ENCODE measurements at places on chromosomes 6 and 20.

DNA sequence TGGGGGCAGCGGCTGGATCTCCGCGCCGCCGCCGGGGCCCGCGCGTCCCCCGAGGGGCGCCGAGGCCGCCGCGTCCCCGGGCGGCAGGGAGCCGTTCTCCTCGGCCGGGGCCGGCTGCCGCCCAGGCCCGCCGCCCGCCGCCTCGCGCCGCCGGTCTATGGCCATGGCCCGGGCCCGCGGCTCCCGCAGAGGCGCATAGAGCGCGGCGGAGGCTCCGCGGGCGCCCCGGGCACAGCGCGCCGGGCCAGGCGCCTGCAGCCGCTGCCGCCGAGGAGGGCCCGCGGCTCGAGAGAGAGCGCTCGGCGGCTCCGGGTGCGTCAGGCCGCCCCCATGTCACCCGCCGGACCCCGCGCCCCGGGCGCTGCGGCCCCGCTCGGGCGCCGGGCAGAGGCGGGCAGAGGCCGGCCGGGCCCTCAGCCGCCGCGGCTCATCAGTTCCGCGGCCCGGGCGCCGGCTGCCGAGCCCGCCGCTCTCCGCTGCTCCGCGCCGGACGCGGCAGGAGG is 404 bp downstream of the SLC22A23 start:
- no peak for DNase-seq

GRCh38 chr6:65117817-65118409 is 589.1 kb downstream of the EYS start:
- no peak for DNase-seq

- DNase-seq = no peak
Observed at GRCh38 chr6:23218751-23219150, 649.4 kb downstream of the HDGFL1 start.

GRCh38 chr6:18160911-18161310 is 5.7 kb downstream of the KDM1B start:
- DNase-seq = no peak

DNA sequence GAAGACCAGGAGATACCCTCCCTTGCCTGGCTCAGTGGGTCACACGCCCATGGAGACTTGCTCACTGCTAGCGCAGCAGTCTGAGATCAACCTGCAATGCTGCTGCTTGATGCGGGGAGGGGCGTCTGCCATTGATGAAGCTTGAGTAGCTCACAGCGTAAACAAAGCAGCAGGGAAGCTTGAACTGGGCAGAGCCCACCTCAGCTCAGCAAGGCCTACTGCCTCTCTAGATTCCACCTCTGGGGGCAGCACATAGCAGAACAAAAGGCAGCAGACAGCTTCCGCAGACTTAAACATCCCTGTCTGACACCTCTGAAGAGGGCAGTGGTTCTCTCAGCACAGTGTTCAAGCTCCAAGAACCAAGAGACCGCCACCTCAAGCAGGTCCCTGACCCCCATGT is 271.3 kb downstream of the ESR1 start:
- no peak for DNase-seq

DNA sequence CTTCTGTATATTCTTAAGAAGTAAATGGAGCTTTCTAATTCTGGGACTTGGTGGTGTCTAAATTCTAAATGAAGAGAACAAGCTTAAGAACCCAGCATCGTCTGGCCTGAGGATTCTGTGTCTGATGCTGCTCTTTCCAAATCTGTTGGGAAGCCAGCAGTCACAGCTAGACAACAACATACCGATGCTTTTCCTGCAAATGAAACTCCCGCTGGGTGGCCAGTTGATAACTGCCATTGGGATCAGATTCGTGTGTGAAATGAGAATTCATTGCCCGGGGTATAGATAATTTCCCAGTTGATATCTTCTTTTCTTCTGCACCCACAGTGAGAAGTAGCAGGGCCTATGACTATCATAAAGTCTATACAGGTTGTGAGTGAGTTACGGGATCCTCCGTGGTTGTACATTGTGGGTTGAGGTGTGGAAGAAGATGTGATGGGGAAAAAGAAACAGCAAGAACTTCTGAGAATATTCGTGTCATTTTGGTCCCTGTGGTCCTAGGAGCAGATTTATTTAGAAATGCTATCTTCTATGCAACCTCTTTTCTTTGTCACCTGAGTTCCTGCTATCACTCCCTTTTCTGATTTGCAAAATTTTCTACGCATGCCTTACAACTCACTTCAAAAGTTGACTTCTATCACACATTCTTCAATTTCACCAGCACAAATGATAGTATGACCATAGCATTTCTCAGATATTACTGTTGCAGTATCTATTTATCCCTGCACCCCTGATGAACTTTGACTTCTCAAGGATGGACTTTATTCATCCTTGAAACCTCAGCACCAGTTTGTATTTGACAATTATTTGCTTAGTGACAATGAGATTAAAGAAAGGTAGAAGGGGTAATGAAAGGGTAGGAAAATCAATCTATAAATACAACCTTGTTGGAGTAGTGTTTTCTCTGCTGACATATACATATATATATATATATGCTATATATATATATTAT is 10.4 kb downstream of the NOX3 start:
- no peak for DNase-seq

DNA sequence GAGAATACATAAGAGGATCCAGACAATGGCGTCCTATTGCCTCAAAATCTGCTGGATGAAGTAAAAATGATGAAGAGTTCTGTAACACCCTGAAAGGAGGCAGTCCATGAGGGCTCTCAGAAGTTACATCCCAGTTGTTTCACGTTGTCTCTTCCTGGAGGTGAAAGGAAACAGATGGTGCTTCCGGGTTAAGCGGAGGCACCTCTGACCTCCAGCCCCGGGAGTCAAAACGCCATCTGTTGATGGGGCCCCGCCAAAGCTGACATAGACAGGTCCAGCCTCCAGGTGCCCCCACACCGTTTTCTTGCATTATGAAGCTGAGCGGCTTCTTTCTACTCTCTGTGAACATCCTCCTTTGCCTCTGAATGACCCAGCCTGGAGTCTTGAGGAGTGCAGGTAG is 9.5 kb downstream of the SEMG2 start:
- no peak for DNase-seq

- no peak for DNase-seq
Observed at GRCh38 chr20:16701296-16701695, 28.5 kb upstream of the SNRPB2 start.

GRCh38 chr20:7773511-7773910 is 166.7 kb downstream of the HAO1 start:
- DNase-seq = no peak

DNA sequence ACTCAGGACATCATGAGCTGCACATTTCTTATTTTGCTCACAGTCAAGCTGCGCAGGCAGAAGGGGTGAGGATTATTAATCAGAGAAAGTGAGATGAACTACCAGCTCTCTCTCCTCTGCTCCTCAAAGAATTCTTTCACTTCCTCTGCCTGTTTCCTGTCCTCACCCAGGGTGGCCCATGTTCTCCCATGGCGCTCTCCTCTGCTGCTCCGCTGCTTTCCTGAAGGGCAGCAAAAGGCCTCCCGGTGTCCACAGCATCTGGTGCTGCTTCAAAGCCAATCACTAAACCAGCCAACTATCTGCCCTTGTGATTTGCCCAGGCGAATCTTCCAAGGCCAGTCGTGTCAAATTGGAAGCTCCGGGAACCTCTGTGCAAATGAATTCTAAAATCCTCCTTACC is 324.2 kb downstream of the TPBG start:
- DNase-seq = no peak

GRCh38 chr20:41135888-41136679 is 1.3 kb upstream of the PLCG1 start:
- no peak for DNase-seq

DNA sequence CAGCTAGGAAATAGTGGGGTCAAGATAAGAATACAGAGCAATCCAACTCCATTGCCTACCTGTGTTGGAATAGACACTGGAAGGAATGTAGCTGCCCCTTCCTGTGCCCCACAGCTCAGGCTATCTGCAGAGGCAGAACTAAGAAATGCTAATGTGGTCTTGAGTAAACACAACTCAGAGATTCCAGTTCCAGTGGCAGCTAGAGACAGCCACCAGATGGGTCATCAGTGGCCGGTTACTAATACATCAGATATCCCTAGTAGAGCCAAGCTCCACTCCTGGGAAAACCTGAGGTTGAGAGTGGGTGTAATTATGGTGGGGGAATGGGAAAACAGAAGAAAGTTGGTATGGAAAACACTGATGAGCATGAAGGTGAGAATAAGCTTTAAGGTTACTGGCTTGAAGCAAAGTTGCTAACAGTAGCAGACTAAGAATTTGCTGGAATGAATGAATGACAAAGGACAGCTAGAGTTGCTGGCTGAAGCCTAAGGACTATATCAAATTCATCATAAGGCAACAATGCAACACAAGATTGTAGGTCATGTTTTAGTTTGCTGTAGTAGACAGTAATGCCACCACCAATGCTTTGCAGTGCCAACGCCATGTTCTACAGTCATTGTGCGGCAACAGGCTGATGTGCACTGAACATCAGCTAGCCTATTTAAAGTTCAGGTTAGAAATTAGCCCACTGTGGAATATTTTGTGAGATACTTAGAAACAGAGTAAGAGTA is 28.3 kb upstream of the FAM83C start:
- no peak for DNase-seq

- DNase-seq = no peak
Observed at GRCh38 chr6:147621263-147621662, 112.8 kb downstream of the SAMD5 start.

GRCh38 chr6:136552054-136552453 is 1.8 kb upstream of the MAP7 start:
- DNase-seq = no peak

DNA sequence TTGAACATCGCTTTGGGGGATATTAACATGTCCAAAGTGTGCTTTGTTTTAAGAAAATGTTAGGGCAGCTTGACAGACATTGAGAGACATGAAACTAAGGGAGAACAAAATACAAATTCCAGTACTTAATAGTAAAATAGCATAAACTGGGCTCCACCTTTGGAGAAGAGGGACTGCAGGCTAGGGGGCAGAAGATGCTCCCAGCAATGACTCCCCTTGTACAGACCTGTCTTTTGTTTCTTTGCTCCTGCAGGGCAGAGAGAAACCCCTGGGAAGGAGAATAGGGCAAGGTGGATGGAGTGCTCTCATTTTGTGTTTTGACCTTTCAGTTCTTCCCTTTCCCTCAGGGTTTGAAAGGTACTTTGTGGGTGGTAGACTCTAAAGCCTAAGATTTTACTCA is 115.6 kb upstream of the PLCB4 start:
- DNase-seq = no peak

GRCh38 chr20:33318096-33318429 is 35.0 kb downstream of the BPIFB1 start:
- DNase-seq = no peak

- no peak for DNase-seq
Observed at GRCh38 chr6:139485742-139486475, 111.5 kb upstream of the CITED2 start.

DNA sequence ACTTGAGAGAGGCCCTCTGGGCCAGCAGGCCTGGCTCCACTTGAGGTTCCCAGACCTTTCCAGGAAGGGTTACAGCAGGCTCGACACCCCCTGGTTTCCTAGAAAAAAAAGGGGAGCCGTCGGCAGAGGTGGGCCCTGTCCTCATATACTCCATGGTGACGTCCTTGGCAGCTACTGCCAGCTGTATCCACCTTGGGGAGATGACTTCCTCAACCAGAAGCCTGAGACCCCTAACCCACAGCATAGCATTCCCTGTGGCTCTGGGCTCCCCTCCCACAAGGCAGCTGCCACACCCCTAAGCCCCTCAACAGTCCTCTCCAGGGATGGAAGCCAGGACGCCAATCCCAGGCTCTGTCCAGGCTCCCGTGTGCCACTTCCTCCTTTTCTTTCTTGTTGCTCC is 294.8 kb downstream of the CDC5L start:
- DNase-seq = no peak

GRCh38 chr6:100999034-100999597 is 118.0 kb upstream of the ASCC3 start:
- DNase-seq = no peak

DNA sequence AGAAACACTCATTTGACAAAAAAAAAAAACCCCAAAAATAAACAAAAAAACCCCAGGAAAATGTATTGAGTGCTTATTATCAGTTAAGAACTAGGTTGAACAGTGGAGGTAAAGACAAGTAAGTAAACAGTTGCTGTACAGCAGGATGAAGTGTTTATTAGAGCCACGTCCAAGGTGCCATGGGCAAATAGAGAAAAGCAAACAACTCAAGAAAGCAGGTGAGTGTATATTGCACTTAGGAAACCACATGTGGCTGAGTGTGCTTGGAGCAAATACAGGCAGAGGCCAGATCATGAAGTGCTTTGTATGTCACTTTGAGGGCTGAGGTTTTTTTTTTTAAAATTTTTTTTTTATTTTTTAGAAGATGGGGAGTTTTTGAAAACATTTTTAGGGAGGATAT is 98.3 kb downstream of the MACROD2 start:
- no peak for DNase-seq

DNA sequence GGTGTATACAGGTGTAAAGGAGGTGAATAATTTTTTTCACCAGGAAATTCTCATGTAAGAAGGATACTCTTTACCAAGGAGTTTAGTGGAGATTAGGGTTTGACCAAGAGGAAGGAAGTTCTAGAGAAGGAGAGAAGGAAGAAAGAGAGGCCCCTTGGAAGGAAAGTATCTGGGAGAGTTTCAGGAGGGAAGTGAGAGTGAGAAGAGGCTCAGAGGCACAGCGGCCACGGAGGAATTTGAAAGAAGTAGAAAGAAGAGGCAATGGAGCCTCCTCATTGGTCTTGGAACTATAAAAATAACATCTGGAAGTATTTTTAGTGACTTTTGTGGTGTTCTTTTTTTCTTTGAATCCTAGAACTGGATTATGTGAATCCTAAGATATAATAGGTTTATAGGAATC is 50.8 kb upstream of the MCUR1 start:
- DNase-seq = no peak

- no peak for DNase-seq
Observed at GRCh38 chr20:37969949-37970855, 63.1 kb downstream of the TTI1 start.

- no peak for DNase-seq
Observed at GRCh38 chr6:75118925-75119515, 86.8 kb downstream of the COL12A1 start.

DNA sequence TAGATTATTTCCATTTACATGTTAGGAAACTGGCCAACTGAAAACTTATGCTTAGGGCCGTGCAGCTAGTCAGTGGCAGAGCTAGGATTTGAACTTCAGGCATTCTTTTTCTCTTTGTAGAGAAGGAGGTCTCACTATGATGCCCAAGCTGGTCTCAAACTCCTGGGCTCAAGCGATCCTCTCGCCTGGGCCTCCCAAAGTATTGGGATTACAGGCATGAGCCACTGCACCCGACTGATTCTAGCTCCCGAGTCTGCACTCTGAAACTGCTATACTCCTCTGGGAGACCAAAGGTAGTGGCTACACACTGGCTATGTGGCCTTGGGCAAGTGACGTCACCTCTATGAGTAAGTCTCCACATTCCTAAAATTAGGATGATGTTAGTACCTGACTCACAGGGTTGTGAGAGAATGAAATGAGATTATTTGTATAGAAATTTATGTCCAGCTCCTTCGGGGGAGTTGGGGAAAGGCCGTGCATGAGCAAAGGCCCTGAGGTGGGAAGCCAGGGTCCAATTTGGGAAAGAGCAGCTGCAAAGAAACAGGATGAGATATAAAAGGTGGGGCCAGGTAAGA is 6.4 kb downstream of the PLTP start:
- no peak for DNase-seq

All from stimulated activated CD4-positive, alpha-beta T cell treated with anti-CD3 and anti-CD28 coated beads, Interleukin-1b, Interleukin-23, amount 100 ng/mL, for 24 hours (primary cell).